GM20000 (cell line): ENCODE measurements at places on chromosomes 16 and 17.

- peak; percentile 84 for DNase-seq
Observed at GRCh38 chr17:42979511-42980273, at the start of gene PTGES3L. TSS of gene PTGES3L (minus strand) at chr17:42980080. CDS start at chr17:42980053, 27 bp downstream.

DNA sequence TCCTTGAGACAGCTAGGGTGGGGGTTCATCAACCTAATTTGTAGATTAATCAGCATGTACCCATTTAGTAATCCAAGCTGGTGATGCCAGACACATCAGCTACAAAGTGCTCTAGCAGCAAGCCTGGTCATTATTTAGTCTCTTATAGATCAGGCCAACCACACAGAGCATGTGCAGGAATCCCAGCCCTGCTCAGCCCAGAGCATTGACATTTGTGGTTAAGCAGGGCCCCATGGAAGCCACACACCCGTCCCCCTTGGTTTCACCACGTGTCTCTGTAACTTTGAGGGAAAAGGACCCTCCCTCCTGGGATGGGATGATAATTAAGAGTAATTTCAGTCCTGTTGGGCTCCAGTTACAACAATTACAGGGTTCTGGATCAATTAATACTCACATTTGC lies 268.8 kb upstream of the RPL38 start:
- DNase-seq, result no peak

DNA sequence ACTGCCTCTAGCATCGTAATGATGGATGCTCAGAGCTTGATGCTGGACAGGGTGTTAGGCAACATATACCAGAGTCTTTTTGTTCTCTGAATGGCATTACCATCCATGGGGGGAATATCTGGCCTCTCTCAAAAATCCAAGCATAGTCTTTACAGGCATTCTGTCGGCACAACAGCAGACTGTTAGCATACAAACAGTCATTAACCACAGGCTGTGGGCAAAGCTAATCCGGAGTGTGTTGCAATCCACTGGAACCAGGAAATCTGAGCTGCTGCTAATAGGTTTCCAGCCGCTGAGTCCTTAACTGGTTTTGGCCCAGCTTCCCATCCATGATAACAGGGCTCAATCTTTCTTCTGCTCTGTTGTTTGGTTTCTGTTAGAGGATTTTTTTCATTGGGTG lies 371.9 kb downstream of the HS3ST3B1 start:
- no peak for DNase-seq

DNA sequence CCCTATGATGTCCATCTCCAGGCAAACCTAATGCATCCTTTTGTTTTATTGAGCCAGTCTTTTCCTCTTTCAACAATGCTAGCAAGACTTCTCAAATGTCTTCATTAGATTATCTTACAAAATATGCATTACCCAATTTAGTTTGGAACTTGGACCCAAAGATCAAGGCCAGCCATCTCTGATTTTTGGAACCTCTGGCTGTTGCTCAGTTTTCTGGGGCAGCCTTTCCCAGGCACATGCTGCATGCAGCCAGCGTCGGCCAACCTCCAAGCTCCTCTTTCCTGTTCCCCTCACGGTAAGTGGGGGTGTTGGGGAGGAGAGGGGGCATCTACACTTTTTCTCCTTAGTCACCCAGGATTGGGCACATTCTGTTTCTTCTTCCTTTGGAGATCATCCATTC lies 189.3 kb downstream of the PRKCA start:
- no peak for DNase-seq

DNA sequence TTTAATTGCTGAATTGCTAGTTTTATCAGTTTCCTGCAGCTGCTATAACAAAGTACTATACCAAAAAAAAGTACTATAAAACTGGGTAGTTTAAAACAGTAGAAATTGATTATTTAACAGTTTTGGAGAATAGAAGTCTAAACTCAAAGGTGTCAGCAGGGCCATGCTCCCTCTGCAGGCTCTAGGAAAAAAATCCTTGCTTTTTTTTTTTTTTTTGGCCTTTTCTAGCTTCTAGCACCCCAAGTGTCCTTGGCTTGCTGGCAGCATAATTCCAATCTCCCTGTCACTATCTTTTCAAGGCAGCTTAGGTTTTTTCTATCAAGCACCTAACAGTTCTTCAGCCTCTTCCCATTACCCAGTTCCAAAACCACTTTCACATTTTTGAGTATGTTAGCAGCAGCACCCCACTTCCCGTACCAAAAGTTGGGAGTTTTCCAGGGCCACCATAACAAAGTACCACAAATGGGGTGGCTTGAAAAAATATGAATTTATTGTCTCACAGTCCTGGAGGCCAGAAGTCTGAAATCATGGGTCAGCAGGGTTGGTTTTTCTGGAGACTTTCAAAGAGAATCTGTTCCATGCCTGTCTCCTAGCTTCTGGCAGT lies 37.4 kb downstream of the BPTF start:
- no peak for DNase-seq

DNA sequence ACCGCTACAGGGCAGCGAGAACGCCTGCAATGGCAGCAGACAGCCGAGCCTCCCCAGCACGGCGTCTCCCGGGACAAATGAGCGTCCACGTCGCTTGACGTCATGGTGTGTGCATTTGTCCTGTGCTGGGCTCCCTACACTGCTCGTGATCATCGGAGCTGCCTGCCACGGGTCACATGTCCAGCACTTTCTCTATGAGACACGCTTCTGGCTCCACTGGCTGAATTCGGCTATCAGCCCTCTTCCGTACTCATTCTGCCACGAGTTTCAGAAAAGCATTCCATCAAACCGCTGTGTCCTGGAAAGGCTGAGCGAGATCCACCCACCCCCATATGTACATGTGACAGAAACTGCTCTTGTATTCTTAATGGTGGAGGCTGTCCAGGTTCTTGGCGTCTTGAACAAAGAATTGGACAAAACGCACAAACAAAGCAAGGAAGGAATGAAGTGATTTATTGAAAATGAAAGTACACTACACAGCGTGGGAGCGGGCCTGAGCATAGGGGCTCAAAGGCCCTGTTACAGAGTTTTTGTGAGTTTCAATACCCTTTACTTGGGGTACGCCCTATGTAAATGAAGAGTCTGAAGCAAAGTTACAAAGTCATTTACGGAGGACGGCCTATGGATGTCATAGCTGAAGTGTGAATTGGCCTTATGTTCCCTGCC lies 28.5 kb upstream of the SHCBP1 start:
- no peak for DNase-seq

DNA sequence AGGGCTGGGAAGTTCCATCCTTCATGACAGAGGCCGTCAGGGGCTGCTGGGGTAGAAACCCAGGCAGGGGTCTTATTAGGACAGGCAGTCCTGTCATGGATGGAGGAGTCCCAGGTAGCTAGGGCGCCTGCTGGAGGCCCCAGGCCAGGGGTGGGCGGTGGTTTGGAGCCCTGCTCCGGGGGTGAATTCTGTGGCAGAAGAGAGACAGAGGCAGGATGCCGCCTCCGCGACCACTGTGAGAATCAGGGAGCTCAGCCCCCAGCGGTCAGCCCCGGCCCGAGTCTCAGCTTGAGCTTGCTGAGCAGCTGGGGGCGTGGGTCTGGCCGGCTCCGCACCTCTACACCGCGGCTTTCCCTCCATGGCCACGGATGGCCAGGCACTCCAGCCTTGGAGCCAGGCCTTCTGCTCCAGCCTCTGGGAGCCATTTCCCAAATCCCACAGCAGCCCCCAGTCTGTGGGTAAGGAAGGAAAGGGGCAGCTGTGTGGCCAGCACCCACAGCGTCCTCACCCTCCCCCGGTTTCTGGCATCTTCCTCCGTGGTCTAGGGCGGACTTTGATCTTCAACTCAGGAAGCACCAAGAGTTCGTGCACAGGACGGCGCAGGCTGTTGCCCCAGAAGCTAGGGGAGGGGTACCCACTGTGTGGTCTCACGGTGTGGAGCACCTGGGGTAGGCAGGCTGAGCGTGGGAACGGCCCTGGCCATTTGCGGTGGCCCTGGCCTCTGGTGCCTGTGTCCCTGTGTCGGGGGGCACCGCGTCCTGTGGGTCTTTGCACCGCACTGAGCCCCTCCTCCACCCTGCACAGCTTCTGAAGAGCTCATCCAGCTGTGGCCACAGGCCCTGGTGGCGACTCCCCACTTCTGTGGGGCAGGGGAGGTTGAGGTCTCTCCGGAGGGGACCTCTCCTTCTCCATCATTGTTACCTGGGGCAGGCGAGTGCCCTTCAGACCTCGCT lies 14.1 kb downstream of the CD7 start:
- peak; percentile 39 for DNase-seq
